ENCODE measurements at places on chromosomes 16 and 17.
A peak's percentile ranks its signal among the peaks of the same experiment; 100 is the strongest.

DNA sequence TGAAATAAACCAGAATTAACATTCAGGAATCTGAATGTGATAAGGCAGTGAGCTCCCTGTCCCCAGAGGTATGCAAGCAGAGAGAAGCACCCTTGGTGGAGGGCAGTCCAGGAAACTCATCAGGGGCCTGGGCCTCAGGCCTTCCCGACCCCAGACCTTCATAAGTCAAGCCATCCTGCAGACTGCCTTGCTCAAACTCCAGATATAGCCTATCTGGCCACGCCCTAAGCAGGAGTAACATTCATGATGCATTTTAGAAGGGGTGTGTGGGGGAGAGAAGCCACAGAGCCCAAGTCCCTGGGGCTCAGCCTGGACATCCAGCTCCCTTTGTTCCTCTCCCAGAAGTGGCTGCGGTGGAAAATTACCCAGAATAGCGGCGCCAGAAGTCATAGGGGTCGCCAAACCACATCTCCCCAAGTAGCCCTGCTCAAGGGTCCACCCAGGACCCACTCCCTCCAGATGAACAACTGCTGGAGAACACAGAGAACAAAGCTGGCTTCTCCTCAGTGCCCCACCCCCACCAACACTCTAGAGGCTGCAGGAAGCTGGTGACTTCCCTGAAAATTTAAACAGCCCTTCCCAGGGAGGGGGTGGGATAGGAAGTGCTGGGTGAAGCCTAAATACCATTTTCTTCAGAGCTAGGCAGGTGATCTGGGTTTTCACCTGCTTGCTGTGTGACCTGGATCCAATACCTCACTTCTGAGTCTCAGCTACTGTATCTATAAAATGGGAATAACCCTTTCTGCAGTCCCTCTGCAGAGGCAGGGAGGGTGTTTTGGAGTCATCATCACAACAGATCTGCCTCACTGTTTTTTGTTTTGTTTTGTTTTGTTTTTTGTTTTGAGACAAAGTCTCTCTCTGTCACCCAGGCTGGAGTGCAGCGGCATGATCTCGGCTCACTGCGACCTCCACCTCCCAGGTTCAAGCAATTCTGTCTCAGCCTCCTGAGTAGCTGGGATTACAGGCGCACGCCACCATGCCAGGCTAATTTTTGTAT lies 1.5 kb upstream of the SREBF1 start:
- peak; percentile 47 for DNase-seq

GRCh38 chr17:31854672-31855071 lies 4.4 kb downstream of the COPRS start:
- no peak for DNase-seq

GRCh38 chr16:47387026-47387734 lies 73.7 kb downstream of the ITFG1 start:
- DNase-seq, result no peak

DNA sequence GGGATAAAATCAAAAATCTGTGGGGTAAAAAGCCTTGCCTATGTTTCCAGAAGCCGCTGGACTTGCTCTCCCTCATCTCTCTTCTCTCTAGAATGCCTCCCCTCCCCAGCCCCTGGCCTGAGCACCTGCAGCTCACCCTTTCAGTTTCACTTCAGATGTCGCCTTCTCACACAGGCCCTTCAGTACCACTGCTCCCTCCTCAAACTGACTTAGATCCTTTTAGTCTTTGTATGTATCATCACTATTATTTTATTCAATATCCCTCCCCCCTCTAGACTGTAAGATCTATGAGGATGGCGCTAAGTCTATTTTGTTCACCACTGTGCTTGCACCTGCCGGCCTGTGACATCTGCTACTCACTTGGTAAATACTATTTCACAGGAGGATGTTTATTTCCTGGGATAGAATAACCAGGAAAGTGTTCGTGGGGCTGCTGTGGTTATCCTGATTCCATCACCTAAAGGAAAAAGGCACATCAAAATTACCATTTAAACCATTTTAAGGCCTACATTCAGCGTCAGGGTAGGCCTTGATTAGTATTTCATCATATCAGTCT lies 122.3 kb downstream of the MRTFB start:
- DNase-seq, result no peak

DNA sequence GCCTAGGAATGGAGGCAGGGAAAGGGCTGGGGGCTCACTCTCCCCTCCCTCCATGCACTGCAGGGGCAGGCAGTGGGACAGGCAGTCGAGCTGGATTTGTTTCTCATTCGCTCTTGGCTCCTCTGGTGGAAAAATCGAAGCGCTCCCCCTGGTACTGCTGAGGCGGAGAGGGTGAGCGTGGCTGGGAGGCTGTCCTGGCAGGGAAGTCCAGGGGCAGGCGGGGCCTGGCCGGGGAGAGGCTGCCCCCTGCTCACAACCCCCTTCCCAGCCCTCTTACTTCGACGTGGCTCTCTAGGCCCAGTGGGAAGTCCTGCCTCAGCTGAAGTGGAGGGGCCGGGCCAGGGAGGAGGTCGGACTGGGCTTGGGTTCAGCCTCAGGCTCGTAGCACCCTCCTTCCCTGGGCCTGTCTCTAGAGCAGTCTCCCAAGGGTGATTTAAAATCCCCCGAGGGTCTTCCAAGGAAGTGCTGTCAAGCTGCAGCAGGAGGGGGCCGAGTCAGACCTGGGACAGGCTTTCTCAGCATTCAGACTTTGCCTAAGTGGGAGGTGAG lies 16.5 kb upstream of the TMEM92 start:
- peak; percentile 45 for DNase-seq

- no peak for DNase-seq
Observed at GRCh38 chr16:67663151-67663876, 2.6 kb downstream of the PARD6A start.

DNA sequence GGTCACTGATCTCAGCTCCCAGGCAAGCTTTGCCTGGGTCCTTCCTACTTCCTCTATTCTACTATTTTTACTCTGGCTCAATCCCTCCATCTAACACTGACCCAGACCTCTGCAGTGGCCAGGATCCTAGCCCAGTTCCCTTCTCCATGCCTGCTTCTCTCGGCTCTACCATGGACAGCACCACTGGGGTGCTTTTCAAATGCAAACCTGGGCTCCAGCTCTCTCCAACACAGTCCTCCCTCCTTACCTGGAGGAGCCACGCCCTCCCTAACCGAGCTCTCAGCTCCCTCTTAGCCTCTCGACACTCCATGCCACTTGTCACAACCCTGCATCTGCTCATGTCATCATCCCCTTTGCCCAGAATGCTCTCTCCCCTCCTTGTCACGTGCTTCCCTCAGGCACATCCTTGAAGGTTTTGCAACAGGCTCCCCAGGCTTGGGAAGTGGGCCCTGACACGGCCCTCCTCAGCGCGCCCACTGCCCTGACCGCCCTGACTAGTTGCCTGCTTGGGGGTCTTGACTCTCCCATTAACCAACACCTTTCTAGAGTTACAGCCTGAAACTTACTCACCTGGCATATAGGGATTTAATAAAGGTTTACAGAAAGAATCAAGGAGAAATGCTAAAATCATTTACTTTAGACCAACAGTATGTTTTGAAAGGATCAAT lies 41.6 kb downstream of the MARF1 start:
- no peak for DNase-seq

DNA sequence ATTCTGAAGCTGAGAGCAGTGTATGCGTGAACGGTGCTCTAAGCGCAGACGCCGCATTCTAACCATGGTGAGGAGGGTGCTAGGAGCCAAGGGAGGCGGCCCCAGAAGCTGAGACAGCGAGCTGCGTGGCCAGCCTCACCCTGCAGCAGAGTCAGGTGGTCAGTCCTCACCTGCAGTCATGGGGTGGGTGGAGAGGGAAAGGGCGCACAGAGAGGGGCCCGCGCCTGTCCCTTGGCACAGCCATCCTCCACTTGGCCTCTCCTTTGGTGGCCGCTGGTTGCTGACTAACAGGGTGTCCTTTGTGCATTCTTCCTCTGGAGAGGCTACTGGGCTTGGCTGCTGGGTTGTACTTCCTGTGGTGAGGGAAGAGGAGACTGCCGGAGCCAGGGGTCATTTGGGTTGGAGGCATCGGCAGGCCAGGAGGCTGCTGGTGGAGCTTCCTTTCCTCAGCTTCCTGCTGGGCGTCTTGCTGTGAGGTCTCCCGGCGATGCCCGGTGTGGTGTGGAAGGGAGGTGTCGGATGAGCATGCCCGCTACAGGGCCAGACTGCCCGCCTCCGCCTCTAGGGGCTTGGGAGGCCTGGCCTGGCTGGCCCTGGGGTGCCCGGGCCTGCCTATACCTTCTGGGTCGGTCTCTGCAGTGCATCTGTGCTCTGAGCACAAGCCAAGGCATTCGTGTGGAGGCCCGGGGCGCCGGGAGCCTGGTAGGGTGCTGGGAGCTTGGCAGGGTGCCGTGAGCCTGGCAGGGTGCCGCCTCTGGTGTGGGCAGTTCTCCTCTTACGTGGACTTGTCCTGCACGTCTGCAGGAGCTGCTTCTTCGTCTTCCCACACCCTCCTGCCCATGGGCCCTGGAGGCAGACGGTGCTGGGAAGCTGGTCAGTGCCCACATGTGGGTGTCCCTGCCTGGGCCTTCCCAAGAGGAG lies 17.4 kb downstream of the RNF213 start:
- no peak for DNase-seq

GRCh38 chr16:66953462-66954096 lies 7.5 kb upstream of the CES3 start:
- no peak for DNase-seq

GRCh38 chr16:89723279-89724250 lies 2.2 kb downstream of the ZNF276 start:
- no peak for DNase-seq

- DNase-seq, result peak; percentile 98
Observed at GRCh38 chr17:40303708-40304551, 5.0 kb upstream of the RARA start.

DNA sequence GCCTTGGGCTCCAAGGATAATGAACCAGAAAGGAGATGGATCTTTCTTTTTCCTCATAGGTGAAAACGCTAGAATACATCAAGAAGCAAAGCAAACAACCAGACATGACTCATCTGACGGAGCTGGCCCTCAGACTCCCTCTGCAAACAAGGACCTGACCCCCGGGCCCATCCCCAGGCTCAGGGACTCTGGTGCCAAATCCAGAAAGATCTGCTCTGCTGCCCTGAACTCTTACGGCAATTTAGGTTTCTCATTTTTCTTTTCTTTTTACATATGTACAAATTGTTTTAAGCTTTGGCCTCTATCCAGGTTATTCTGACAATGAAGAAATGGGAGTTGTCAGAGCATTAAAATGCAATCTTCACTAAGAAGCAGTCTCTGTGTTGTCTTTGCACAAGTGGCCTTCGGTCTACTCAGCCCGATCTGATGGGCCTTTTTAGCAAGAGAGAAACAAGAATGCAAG lies 17.7 kb downstream of the KNOP1 start:
- DNase-seq, result peak; percentile 22

GRCh38 chr17:5769593-5770354 lies 185.5 kb upstream of the NLRP1 start:
- no peak for DNase-seq

GRCh38 chr17:29031488-29031887 lies 11.5 kb upstream of the PIPOX start:
- DNase-seq, result no peak

GRCh38 chr16:84808826-84809225 lies 11.0 kb upstream of the CRISPLD2 start:
- DNase-seq, result no peak

- peak; percentile 86 for DNase-seq
Observed at GRCh38 chr17:66633317-66633965, 201.5 kb upstream of the CACNG5 start.

GRCh38 chr16:77430787-77431585 lies 3.8 kb downstream of the ADAMTS18 start:
- no peak for DNase-seq

DNA sequence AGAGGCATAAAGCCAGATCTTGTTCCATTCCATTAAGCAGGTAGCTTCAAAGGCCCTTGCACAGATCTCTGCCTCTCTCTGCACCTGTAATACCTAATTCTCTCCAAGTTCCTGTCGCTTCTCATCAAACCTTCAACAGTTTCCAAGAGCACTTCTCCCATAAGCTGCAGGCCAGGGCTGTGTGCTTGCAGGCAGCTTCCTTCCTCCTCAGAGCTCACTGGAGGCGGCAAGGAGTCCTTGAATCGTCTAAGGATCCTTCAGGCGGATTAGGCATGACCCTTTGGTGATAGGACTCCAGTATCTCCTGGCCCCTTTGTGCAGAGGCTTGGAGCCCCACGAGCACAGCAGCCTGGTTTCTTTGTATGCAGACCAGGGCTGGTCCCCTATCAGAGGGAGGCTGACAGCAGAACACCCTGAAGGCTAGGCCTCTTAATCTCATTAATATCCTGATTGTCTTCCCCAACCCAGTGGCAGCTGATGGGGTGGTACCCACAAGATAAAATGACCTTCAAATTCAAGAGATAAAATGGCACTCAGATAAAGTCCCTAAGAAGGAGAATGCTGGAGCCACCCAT lies 19.8 kb downstream of the HNF1B start:
- DNase-seq, result no peak

DNA sequence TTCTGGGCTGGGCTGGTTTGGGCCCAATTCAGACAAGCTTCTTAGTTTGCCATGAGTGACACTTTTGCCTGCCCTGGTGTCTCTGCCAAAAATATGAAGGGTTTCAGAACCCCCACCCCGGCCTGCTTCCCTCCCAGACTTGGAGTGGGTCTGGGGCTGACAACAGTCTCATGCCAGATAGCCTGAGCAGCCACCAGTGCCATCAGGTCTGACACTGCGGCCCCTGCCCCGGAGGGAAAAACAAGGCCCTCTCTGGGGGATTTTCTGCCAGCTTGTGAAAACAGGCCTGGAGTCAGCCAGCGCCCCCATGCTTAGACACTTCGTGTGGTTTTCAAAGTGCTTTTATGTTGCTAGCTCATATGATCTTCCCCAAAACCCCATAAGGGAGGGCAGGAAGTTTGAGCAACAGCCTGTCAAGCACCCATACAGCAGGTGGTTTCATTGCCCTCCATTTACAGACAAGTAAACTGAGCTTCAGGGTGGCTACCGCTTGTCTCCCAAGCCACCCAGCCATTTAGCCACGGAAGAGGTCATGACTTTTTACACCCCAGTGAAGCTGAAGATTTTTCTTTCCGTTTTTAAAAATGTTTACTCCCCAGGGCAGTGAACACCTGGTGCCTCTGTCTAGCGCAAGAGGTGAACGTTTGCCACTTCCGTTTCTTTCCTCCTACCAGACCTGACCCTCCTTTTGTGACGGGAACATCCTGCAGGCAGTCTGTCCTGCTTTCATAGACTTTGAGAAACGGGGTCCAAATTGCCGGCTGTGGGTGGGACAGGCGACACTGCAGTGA lies 300.6 kb downstream of the SEC14L1 start:
- DNase-seq, result no peak

- DNase-seq, result no peak
Observed at GRCh38 chr16:70473446-70474319, 19.3 kb downstream of the FCSK start.

DNA sequence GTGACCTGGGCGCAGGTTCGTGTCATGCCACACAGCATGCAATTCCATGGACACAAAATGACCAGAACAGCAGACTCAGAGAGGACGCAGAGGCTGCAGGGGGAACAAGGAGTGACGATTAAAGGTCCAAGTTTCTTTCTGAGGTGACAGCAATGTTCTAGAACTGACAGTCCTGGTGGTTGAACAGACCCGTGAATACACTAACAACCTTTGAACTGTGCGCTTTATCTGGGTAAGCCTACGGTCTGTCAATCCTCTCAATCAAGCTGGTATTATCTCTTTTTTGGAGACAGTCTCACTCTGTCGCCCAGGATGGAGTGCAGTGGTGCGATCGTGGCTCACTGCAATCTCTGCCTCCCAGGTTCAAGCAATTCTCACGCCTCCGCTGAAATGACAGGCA lies 134.1 kb downstream of the ZNF778 start:
- no peak for DNase-seq

All from fibroblast of upper back skin (primary cell).